ENCODE measurements at places on chromosomes 11 and 22.

GRCh38 chr22:21067901-21068680 lies 22.3 kb downstream of the LRRC74B start:
- DNase-seq: no peak
- H3K4me1 ChIP-seq: peaks cover 17% of the 10 kb centered on the region
- no peak overlapping the region for H3K4me3 ChIP-seq
- no peak overlapping the region for H3K27ac ChIP-seq
- no peaks in the 10 kb centered on the region for H3K27me3 ChIP-seq

DNA sequence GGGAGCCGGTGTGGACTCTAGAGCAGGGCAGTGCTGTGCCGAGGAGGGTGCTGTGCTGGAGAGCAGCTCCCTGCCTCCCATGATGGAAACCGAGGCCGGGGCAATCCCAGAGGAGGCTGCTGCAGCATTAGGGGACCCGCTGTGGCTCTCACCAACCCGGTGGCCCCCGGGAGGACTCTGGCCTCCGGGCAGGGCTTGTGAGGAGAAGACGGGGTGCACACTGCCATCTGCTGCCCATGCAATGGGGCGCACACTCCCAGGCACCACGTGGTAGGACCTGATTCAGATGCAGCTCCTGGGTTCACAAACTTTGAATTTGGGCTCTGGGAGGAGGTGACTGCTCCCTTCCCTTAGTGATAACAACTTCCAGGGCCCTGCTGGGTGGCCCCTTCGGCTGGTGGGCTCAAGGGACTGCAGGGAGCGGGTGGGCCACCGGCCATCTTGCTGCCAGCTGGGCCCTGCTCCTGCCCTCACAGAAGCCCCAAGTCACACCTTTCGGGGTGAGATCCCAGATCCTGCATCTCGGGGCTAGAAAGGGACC lies 93.8 kb upstream of the FGF3 start:
- no peak overlapping the region for H3K27ac ChIP-seq
- no peak overlapping the region for H3K4me3 ChIP-seq
- H3K4me1 ChIP-seq: no peaks in the 10 kb centered on the region
- DNase-seq: no peak
- peaks cover 1% of the 10 kb centered on the region for H3K27me3 ChIP-seq

DNA sequence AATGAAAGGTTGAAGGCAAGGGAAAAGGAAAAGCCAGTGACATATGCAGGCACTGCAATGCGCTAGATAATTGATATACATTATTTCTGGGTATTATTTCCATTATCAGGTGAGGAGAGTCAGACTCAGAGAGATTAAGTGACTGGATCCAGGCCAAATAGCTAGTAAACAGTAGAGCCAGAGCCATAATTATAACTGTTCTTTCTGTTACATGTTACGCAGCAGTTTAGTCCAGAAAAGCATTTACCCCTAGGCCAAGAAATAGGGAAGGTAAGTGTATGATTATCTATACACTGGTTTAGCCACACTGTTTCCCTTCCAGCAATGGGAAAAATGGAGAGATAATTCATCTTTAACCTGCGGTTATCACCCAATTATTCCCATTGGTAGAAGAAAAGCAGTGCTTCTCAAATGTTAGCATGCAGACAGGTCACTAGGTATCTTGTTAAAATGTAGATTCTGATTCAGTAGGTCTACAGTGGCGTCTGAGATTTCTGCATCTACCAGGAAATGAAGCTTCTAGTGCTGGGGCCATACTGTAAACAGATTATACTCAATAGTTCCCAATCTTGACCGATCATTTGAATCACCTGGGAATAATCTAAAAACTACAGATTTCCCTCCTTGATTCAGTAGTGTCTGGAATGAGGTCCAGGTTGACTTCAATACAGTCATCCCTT lies 69.4 kb downstream of the RBFOX2 start:
- H3K27me3 ChIP-seq: no peaks in the 10 kb centered on the region
- no peaks in the 10 kb centered on the region for H3K36me3 ChIP-seq
- H3K4me1 ChIP-seq: no peaks in the 10 kb centered on the region

GRCh38 chr11:36741515-36741914 lies 143.5 kb upstream of the RAG2 start:
- no peak overlapping the region for H3K4me3 ChIP-seq
- DNase-seq: no peak
- H3K27me3 ChIP-seq: no peaks in the 10 kb centered on the region
- H3K27ac ChIP-seq: no peak overlapping the region
- H3K4me1 ChIP-seq: no peaks in the 10 kb centered on the region

DNA sequence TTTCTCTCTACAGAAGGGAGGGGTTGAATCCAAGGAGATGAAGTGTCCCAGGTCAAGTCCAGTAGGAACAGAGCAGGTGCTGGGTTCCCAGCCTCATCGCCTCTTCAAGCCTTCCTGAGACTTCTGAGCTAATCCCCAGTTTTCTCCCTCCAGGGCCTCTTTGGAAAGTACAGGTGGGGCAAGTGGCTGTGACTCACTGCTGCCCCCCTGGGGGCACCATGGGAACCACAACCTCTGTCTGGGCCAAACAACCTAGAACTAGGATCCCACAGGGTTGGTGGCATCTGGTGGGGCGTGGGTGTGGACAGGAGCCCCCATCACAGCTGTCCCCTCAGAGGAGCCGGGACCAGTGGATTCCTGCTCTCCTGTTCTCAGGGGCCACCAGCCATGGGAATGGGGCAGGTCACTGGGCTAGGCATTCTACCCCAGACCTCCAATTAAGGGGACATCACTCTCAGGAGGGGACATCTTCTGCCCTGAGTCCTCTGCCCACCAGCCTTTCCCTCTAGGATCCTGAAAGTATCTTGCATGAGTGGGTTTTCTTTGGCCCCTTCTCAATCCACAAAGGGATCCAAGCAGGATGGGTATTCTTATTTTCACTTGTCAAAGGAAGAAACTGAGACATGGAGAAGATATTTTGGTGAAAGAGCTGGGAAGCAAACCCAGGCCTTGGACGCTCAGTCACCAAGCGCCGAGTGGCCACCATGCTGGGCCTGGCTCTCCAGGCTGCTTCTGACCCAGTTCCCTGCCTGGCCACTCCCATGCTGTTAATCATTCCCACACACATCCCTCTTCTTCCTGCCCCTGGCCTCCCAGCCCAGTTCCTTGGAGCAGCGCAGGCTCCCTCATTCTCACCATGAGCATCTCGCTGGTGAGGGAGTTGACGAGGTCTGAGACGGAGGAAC lies 23.8 kb downstream of the LRRC10B start:
- H3K36me3 ChIP-seq: no peaks in the 10 kb centered on the region
- H3K4me3 ChIP-seq: no peak overlapping the region

GRCh38 chr11:119545978-119546915 lies 123.3 kb upstream of the THY1 start:
- H3K4me1 ChIP-seq: no peaks in the 10 kb centered on the region
- H3K27me3 ChIP-seq: no peaks in the 10 kb centered on the region
